T-helper 2 cell treated with Interferon-gamma antibody and Interleukin-4, amounts not matched to agents 5 μg/mL and 100 μg/mL, for 36 hours (primary cell): ENCODE measurements at places on chromosomes 11 and 22.

- DNase-seq, result no peak
Observed at GRCh38 chr11:94507485-94507884, 4.8 kb upstream of the C11orf97 start.

DNA sequence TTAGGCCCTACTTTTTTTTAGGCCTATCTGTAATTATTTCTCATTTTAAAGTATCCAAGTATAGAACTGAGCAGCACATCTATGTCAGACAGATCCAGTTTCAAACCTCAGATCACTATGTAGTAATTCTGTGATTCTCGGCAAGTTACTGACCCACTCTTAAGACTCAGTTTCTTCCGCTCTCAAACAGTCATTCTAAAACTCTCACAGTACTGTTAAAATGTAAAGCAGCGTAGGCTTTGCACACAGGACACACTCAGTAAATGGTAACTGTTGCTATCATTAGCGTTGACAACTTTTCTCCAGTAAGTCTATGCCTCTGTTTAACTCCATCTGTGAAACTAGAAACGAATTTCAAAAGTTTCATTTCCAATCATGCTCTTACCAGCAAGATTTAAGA is 277.1 kb downstream of the TTC28 start:
- peak; percentile 20 for DNase-seq

GRCh38 chr11:119790476-119790875 is 61.5 kb upstream of the NECTIN1 start:
- no peak for DNase-seq

- no peak for DNase-seq
Observed at GRCh38 chr22:17712441-17712840, 61.8 kb downstream of the BID start.

DNA sequence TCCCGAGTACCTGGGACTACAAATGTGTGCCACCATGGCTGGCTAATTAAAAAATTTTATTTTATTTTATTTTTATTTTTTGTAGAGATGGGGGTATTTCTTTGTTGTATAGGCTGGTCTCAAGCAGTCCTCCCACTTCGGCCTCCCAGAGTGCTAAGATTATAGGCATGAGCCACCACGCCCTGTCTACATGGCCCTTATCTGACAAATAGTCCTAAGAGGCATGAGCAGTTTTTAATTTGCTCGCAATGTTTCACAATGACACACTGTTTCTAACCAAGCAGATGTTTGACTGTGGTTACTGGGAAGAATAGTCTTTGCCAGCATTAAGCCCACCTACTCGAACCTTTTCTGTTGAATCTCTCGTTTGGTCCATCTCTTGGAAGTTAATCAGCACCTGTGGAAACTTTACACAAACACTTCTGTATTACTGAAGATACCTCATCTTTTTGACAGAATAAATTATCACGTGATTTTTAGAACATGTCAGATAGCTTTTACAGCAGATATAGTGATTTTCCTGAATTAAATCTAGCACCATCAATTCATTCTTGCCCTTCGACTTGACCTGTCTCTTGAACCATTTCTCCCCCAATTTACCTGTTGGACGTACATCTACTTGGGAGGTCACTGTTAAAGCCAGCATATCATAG is 71.4 kb downstream of the MTMR3 start:
- no peak for DNase-seq

- DNase-seq, result peak; percentile 31
Observed at GRCh38 chr11:15800111-15800800, 556.1 kb downstream of the SOX6 start.

DNA sequence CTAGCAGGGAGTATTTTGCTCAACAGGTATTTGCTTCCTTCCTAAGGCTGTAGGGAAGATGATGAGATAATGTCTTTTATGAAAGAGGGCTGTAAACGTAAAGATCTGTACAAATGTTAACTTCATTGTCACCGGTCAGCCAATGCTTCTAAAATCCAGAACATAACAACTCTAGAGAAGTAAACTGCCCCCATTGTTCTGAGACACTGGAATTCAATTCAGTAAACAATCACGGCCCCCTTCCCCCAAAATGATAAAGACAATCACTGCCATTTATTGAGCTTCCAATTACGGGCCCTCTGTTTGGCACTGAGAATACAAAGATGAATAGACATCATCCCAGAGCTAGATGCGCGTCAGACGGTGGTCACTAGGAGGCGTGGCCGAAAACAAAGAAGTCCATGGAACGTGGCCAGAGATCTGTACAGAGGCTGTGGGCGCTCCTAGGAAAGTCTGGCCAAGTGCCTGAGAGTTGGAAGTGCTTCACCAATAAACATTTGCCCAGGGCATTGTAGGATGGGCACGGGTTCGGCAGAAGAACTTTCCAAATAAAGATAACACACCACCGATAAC is 576 bp downstream of the TMEM258 start:
- peak; percentile 62 for DNase-seq
